Pericardium fibroblast (primary cell): ENCODE measurements at places on chromosomes 1 and 21. TPM values are rescaled to one million over a fixed set of nuclear protein-coding genes. Genes with fewer than 3 reads are reported as not detected.

The DENND2D gene
- total RNA-seq, result 2.6 and 5.3 TPM in 2 replicates

The SH2D5 gene
- 0.26 and 0.58 TPM in 2 replicates for total RNA-seq

The LRRC41 gene
- 95.2 and 104 TPM in 2 replicates for total RNA-seq

The KRTAP19-1 gene
- total RNA-seq, result not detected in 2 replicates

The ERG gene
- 0.23 and 4.0 TPM in 2 replicates for total RNA-seq

The NBPF11 gene
- total RNA-seq, result 3.0 and 4.5 TPM in 2 replicates

The IQGAP3 gene
- total RNA-seq, result 0.58 and 0.85 TPM in 2 replicates

The SLC9C2 gene
- 0.35 TPM in 1 of 2 replicates, not detected in the other for total RNA-seq

The ANXA9 gene
- total RNA-seq, result 0.26 and 1.2 TPM in 2 replicates
